ENCODE measurements at places on chromosomes 11 and 22. TPM values are rescaled to one million over a fixed set of nuclear protein-coding genes. Genes with fewer than 3 reads are reported as not detected.

Gene CCDC82
- 23.7 TPM for total RNA-seq

Gene CD82
- total RNA-seq = 14.5 TPM

Gene DKK3
- total RNA-seq = 572 TPM

Gene OR8G5
- total RNA-seq = not detected

GRCh38 chr11:90849312-90849711, 626.5 kb upstream of the CHORDC1 start:
- no peak for DNase-seq
- H3K4me1 ChIP-seq = no peaks in the 10 kb centered on the region
- no peaks in the 10 kb centered on the region for H3K36me3 ChIP-seq
- no peak overlapping the region for H3K27ac ChIP-seq
- no peaks in the 10 kb centered on the region for H3K27me3 ChIP-seq

- no peaks in the 10 kb centered on the region for H3K36me3 ChIP-seq
- H3K27ac ChIP-seq = no peak overlapping the region
- H3K27me3 ChIP-seq = no peaks in the 10 kb centered on the region
- H3K4me1 ChIP-seq = peaks cover 16% of the 10 kb centered on the region
- DNase-seq = no peak
Observed at GRCh38 chr11:77065878-77066228, 918 bp upstream of the CAPN5 start.

GRCh38 chr22:46039535-46039934, 62.6 kb upstream of the WNT7B start:
- no peak overlapping the region for H3K27ac ChIP-seq
- H3K4me3 ChIP-seq = no peak overlapping the region
- H3K36me3 ChIP-seq = peaks cover 4% of the 10 kb centered on the region
- H3K27me3 ChIP-seq = no peaks in the 10 kb centered on the region
- DNase-seq = no peak

DNA sequence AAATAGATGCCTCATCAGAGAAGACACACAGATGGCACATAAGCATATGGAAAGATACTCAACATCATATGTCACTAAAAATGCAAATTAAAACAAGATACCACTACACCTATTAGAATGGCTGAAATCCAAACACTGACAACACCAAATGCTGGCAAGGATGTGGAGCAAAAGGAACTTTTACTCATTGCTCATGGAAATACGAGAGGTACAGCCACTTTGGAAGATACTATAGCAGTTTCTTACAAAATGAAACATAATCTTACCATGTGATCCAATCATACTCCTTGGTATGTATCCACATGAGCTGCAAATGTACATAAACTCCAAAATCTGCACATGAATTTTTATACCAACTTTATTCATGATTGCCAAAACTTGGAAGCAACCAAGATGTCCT, 246.0 kb upstream of the ARHGAP42 start:
- no peak overlapping the region for H3K27ac ChIP-seq
- no peak overlapping the region for H3K4me3 ChIP-seq
- DNase-seq = no peak
- H3K36me3 ChIP-seq = no peaks in the 10 kb centered on the region

DNA sequence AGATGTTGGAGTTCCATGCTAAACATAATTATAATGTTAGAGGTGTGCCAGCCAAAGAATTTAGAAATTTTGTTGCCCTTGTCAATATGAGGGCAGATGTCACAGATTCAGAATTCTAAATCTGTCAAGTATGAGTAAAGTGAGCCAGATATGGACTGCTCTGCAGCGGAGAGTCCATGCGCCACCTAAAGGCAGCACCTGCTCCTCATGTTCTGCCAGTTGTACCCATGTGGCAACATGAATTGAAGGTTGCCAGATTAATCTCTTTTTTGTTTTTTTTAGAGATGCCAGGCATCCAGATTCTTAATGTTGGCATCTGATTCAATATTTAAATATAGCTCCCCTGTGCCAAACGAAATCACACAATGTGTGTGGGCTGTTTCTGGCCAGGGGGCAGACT, 678.6 kb upstream of the ANO5 start:
- no peak overlapping the region for H3K27ac ChIP-seq
- DNase-seq = no peak
- no peaks in the 10 kb centered on the region for H3K36me3 ChIP-seq
- H3K4me1 ChIP-seq = no peaks in the 10 kb centered on the region
- H3K4me3 ChIP-seq = no peak overlapping the region
- no peaks in the 10 kb centered on the region for H3K27me3 ChIP-seq

GRCh38 chr11:69377029-69377952, 83.3 kb downstream of the MYEOV start:
- H3K27me3 ChIP-seq = no peaks in the 10 kb centered on the region
- H3K4me1 ChIP-seq = peaks cover 74% of the 10 kb centered on the region
- peak overlapping the region; percentile 55 for H3K27ac ChIP-seq
- no peak overlapping the region for H3K4me3 ChIP-seq

DNA sequence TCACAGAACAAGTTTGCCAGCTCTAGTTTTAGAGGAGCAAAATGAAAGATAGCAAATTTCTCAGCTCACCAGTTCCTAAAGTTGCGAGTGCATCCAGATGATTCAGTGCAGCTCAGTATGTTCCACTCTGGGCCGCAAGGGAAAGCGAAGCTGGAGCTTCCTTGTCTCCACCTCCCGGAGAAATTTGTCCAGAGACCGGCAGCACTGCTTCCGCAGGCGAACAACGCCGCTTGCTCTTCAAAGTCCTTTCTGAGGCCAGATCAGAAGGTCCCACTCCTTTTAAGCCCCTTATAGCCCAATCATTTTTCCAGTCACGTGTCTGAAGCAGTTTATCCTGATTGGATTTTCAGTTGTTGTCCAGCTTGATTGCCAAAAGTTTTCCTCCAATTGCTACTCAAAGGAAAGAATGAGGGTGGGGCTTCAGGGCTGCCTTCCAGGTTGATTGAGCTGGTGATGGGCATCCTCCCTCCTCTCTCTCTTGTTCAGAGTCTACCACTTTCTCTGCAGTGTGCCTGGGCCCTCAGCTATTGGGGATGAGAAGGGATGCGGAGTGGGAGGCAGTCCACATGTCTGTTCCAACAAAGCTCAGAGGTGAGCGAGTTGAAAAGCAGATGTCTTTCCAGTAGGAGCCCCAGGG, at the start of gene ZNF280A:
Gene ZNF280A, minus strand, starts transcription at position 251 of the 637 bp plus-strand sequence. CDS start 4,640 bp downstream, outside the sequence.
- H3K4me1 ChIP-seq = peaks cover 10% of the 10 kb centered on the region
- peak within 1 kb of the TSS; percentile 23 for H3K4me3 ChIP-seq
- peak; percentile 27 for DNase-seq

DNA sequence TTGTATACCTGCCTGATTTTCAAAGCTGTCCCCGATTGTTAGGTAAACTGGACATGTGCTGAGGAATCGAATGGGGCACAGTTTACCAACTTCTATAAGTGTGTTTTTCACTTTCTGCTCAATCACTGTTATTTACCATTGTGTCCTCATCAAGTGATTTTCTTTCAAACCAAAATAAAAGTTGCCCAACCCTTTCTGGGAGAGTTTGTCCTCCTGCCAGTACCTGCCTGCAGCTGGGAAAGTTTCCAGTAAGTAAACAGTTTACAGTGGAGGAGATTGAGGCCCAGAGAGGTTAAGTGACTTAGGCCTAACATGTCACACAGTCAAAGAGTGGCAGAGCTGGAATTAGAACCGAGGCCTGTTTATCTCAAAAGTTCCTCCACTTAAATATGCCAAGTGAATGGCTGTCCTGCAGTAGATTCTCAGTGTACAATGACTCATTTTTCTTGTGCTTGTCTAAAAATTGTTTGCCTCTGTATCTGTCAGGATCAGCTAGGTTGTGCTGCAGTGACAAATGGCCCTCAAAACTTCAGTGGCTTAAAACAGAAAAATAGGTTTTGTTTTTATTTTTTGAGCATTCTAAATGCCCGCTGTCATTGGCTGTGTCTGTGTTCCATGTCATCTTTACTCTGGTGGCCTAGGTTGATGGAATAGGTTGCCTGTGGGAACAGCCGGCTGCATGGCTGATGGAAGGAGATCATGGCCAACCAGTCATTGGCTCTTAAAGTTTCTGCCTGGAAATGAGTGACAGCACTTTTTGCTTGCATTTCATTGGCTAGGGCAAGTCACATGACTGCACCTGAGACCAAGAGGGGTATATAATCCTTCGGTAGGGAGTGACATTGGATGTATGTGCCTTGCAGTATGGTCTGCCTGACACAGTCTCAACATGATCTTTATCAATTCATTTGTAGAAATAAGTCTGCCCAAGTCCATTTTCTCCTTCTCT, 61.8 kb upstream of the CRYBB3 start:
- H3K36me3 ChIP-seq = no peaks in the 10 kb centered on the region
- no peaks in the 10 kb centered on the region for H3K4me1 ChIP-seq
- H3K27ac ChIP-seq = no peak overlapping the region
- H3K27me3 ChIP-seq = peaks cover 6% of the 10 kb centered on the region
- H3K4me3 ChIP-seq = no peak overlapping the region

GRCh38 chr11:46896719-46897406, 21.5 kb downstream of the LRP4 start:
- DNase-seq = peak; percentile 36
- H3K4me3 ChIP-seq = no peak overlapping the region
- no peaks in the 10 kb centered on the region for H3K4me1 ChIP-seq
- H3K27ac ChIP-seq = no peak overlapping the region
- H3K36me3 ChIP-seq = no peaks in the 10 kb centered on the region

- no peaks in the 10 kb centered on the region for H3K4me1 ChIP-seq
- no peaks in the 10 kb centered on the region for H3K27me3 ChIP-seq
- no peak overlapping the region for H3K4me3 ChIP-seq
- no peak overlapping the region for H3K27ac ChIP-seq
- no peak for DNase-seq
- H3K36me3 ChIP-seq = no peaks in the 10 kb centered on the region
Observed at GRCh38 chr11:84089072-84090057, 803.2 kb upstream of the CCDC90B start.

- no peak for DNase-seq
- peaks cover 5% of the 10 kb centered on the region for H3K4me1 ChIP-seq
- H3K27ac ChIP-seq = no peak overlapping the region
- no peaks in the 10 kb centered on the region for H3K27me3 ChIP-seq
- no peak overlapping the region for H3K4me3 ChIP-seq
- no peaks in the 10 kb centered on the region for H3K36me3 ChIP-seq
Observed at GRCh38 chr11:11119917-11120316, 233.1 kb downstream of the CSNK2A3 start.

DNA sequence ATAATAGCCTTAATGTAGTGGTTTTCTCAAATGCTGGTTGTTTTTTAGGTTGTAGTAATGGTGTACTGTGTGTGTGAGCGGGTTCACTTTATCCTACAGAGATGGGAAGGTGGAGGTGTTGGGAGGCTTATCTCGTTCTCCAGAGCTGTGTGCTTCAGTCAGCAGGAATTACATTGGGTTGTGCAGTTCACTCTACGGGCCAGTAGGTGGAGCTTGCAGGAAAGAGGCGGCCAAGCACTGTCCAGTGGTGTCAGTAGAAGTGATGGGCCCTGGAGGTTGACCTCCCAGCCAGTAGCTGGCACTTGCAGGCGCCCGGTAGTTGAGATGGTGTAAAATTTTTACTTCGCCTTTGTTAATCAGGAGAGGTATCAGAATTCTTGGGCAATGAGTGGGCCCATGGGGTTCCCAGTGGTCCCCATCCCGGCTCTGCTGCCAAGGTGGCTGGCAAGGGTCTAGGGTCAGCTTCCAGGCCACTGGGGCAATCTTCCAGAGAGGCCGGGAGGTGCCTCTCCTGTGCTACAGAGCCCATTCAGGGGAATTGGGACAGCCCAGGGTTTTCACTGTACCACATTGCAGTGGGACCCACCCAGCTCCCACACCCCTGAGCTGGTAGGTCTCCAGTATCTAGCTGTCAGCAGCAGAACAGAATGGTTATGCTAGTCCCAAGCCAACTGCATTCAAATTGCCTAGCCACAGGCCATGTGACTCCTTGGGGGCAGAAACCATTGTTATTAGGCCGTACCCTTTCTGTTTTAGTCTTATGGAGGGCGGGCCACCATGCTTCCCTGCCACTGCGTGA, 43.9 kb downstream of the BIRC2 start:
- peak; percentile 57 for DNase-seq
- H3K27me3 ChIP-seq = no peaks in the 10 kb centered on the region
- H3K4me1 ChIP-seq = no peaks in the 10 kb centered on the region
- no peak overlapping the region for H3K27ac ChIP-seq
- peaks cover 47% of the 10 kb centered on the region for H3K36me3 ChIP-seq

DNA sequence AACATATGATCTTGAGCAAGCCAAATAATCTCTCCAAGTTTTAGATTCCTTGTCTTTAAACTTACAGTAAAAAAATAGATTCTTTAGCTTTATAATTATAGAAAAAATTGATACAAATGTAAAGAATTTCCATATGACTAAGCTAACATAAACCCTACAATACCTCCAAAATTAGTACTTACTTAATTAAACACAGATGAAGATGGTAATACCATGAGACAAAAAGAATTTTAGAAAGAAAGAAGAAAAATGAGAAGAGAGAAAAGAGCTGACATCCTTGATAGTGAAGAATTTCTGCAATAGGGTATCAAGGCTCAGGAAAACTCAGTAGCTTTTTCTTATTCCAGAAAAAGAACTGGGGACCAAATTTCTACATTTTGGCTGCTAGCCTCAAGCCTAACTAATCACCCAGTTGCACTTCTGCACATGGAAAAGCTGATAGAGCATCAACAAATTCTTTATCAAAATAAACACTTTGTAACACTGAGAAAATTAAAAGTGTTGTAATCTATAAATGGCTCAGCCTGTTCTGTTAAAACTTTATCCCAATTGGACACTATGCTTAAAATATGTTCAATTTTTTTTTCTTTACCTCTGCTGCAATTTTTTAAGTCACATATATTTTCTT, 24.7 kb upstream of the SOX6 start:
- DNase-seq = no peak
- H3K27ac ChIP-seq = no peak overlapping the region
- no peaks in the 10 kb centered on the region for H3K36me3 ChIP-seq
- no peaks in the 10 kb centered on the region for H3K27me3 ChIP-seq
- H3K4me3 ChIP-seq = no peak overlapping the region
- H3K4me1 ChIP-seq = peaks cover 38% of the 10 kb centered on the region

GRCh38 chr11:57504511-57504910, 11.0 kb downstream of the SLC43A1 start:
- no peak overlapping the region for H3K4me3 ChIP-seq
- DNase-seq = no peak
- H3K27me3 ChIP-seq = no peaks in the 10 kb centered on the region
- no peaks in the 10 kb centered on the region for H3K36me3 ChIP-seq
- no peak overlapping the region for H3K27ac ChIP-seq
- peaks cover 7% of the 10 kb centered on the region for H3K4me1 ChIP-seq

DNA sequence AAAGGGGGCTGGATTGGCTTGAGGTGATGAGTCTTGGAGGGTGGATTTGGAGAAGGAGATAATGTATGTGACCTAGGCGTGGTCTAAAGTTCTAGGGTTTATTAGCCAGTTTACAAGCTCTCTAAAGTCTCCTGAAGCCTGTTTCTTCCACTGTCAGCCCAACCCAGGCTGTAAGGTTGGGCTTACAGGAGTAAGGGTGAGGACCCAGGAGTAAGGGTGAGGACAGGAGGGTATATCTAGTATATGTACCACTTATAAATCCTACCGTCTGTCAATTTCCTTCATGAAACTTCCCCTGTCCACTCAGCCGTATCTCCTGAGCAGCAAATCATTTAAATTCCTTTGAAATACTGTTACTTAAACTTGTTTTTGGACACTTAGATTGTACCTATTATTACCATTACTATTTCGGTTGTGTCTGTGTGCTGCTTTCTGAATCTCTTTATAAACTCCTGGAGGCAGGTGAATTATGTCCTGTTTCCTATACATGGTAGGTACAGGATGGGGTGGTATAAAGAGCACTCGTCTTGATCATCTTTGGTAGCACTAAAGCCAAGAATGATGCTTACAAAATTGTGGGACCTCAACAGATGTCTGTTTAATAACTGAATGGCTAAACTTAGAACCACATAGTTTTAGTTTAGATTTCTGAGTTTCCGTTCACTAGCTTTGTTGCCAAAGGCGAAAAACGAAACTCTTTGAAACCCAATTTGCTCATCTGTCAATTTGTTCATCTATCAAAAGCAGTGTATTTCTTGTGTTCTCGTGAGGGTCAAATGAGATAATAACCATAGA, 192.0 kb downstream of the GRIK4 start:
- no peaks in the 10 kb centered on the region for H3K36me3 ChIP-seq
- no peak overlapping the region for H3K4me3 ChIP-seq
- H3K4me1 ChIP-seq = no peaks in the 10 kb centered on the region
- DNase-seq = no peak
- no peaks in the 10 kb centered on the region for H3K27me3 ChIP-seq

Data from SJSA1 (cell line).